ENCODE measurements at places on chromosomes 3 and 15.

- no peak for DNase-seq
These were observed 12.9 kb upstream of the PARL start for GRCh38 chr3:183897606-183898005.

GRCh38 chr3:23248594-23249131 lies 45.5 kb downstream of the UBE2E2 start:
- no peak for DNase-seq

DNA sequence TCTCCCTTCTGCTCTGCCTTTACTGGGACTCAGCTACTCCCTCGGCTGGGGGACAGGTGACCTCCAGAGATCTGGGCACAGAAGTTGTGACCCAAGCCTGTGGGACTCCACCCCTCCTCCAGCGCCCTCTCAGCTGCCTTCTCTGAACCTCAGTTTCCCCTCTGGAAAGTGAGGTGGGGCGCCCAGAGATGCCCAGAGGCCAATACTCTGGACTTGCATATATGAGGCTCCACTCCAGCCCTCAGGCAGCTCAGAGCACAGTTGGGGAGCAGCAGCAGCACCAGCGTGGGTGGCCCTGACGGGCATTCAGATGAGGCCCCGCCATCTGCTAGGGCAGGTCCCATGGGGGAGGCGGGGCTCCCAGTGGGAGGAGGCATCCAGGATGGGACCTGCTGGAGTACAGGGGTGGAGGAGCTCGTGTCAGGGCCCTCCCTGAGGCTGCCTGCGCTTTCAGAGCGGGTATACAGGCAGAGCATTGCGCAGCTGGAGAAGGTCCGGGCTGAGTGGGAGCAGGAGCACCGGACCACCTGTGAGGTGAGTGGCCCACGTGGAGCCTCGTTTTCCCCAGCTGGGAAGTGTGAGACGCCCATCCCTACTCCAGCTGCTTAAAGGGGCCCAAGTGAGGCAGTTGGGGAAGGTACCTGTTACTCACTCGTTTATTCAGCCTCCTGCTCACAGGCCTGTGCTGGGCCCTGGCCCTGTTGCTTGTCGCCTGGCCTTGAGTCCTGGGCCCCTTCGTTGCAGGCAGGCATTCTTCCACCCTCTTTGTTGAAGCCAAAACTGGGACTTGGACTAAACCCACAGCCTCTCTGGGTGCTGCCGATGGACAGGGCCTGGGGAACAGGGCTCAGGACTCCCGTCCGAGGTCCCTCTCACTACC lies 35.4 kb downstream of the PSTPIP1 start:
- DNase-seq = no peak

DNA sequence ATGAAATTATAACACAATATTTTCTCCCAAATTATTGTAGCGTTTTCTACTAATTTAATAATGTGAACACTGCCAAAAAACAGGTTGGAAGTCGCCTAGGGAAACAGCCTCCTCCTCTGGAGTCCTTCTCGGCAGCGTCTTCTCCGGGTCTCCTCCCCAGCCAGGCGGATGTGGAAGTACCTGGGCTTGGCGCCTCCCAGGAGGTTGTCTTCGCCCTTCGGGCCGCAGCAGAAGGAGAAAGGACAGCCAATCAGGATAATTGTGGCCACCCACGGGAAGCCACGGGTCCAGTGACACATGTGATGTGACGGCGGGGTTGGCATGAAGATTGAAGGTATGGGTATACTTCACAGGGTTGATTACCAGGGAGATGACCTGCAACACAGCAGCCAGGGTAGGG lies 491.2 kb downstream of the PYDC2 start:
- DNase-seq = no peak

DNA sequence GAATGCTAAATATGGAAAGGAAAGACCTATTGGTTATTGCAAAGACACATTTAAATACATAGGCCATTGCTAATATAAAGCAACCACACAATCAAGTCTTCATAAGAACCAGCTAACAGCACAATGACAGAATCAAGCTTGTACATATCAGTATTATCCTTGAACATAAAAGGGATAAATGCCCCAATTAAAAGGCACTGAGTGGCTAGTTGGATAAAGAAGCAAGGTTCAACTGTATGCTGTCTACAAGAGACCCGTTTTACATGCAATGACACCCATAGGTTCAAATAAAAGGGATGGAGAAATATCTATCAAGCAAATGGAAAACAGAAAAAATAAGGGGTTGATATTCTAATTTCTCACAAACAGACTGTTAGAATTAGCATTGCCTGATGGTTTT lies 706.1 kb downstream of the EPHA3 start:
- no peak for DNase-seq

GRCh38 chr3:29936054-29936453 lies 655.2 kb downstream of the RBMS3 start:
- no peak for DNase-seq

DNA sequence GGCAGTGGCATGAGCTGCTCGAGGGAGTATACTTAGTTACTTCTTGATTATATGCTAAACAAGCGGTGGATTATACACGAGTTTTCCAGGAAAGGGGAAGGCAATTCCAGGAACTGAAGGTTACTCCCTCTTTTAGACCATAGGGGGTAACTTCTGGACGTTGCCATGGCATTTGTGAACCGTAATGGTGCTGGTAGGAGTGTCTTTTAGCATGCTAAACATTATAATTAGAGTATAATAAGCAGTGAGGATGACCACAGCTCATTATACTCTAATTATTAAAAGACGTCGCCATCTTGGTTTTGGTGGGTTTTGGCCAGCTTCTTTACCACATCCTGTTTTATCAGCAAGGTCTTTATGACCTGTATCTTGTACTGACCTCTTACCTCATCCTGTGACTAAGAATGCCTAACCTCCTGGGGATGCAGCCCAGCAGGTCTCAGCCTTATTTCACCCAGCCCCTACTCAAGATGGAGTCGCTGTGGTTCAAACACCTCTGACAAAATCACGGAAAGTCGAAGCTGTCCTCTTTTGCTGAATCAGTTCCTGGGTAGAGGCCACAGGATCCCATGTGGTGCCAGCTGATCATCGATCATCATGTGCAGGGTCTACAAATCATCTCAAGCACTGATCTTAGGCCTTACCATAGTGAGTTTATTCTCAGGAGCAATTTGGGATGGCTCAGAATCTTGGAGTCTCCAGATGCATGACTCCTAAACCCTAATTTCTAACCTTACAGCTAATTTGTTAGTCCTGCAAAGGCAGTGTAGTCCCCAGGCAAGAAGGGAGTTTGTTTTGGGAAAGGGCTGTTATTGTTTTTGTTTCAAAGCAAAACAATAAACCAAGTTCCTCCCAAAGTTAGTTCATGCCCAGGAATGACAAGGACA lies 149.1 kb downstream of the TJP1 start:
- DNase-seq = no peak

- no peak for DNase-seq
These were observed 91.6 kb downstream of the RASA2 start for GRCh38 chr3:141578202-141578973.

DNA sequence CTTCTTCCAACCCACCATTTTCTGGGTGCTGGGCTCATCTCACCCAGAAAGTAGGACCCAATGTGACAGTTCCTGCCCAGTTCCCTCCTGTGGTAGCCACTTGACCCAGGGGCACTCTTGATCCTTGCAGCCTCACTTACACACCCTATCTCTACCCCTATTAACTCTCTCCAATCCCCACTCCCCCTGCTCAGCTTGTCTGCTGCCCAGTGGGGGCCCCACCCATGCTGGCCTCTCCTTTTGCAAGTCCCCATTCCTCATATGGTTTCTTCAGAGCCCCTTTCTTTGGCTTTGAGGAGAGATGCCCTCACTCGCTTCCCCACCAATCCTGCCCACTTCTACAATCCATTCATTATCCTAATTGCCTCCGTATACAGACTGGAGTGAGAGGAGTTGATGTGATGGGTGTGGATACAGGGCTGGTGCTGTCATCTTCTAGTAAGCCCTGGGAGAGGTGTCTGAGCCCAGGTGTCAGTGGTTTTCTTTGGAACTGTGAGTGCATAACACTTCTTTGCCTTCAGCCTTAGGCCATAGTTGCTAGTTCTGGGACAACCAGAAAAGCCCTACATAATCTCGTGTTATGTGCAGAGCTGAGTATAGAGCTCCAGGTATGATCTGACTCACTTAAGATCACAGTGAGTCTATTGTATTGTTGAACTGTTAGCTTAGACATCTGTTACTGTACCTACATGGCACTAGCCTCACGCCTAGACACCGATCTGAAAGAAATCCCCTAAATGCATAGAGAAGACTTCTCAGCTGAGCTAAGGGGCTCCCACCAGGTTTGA lies 4.8 kb upstream of the CCR5 start:
- no peak for DNase-seq

DNA sequence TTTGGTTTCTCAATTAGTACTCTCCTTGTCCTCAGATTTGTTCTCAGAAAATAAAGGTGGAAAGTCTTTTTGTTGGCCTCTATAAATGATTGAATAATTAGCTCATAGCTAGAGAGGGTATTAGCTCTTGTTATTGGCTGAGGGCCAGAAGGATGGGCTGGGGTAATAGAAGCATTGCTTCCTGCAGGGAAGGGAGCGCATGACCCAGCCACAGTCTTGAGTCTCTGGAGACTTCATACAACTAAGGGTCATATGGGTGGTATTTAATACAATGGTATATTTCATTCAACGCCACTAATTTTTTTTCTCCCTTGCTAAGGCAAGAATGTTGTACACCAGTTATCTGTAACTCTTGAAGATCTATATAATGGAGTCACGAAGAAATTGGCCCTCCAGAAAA lies 8.4 kb downstream of the DNAJA4 start:
- no peak for DNase-seq

DNA sequence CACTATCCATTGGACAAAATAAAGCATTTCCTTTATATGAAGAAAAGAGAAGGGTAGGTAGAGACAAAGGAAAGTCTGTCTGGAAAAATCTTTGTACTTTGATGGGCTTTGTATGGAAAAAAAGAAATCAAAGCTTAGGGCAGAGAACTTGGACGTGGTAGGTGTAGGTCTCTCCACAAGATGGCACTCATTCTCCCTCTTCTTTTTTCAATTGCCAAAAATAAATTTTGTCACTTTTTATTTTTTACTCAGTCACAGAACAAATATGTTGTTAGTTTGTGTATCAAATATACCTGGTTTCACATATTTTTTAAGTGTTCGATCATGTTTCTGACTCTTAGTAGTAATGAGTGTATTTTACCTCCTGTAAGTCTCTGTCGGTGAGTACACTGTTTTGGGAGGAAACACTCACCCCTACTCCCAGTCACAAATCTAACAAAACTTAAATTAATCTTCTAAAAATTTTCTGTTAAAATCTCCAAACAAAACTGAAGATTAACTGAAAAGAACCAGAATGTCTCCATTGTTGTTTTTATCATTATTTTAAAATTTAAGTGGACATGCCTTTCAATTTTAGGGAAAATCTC lies 415.8 kb upstream of the GOLIM4 start:
- DNase-seq = no peak

DNA sequence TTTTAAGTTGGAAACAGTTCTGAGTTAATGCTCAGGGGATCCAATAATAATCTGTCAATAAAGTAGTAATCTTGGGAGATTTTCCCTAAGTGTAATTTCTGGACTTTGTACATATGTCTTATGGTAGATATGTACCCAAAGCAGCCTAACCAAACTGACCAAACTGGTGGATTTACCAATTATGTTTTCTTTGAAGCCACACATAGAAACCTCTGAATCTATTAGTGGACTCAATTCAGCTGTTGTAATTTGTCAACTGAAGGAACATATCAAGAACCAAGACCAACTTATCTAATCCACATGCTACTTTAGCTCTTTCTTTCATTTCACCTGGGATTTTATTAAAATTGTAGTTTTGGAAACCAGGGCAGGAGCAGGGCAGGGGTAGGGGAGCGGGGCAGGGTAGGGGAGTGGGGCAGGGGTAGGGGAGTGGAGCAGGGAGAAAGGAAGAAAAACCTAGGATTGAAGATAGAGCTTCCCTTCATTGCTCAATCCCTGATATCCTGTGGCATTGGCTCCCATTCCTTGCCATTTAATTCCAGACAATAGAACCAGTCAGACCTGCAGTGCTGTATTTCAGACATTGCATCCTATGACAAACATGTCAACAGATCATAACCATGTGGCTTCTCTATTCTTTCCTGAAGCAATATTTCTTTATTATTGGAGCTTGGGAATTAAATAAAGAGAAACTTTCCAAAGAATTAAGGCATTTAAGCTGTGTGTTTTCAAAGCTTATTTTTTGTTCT lies 101.8 kb downstream of the NFKBIZ start:
- no peak for DNase-seq

DNA sequence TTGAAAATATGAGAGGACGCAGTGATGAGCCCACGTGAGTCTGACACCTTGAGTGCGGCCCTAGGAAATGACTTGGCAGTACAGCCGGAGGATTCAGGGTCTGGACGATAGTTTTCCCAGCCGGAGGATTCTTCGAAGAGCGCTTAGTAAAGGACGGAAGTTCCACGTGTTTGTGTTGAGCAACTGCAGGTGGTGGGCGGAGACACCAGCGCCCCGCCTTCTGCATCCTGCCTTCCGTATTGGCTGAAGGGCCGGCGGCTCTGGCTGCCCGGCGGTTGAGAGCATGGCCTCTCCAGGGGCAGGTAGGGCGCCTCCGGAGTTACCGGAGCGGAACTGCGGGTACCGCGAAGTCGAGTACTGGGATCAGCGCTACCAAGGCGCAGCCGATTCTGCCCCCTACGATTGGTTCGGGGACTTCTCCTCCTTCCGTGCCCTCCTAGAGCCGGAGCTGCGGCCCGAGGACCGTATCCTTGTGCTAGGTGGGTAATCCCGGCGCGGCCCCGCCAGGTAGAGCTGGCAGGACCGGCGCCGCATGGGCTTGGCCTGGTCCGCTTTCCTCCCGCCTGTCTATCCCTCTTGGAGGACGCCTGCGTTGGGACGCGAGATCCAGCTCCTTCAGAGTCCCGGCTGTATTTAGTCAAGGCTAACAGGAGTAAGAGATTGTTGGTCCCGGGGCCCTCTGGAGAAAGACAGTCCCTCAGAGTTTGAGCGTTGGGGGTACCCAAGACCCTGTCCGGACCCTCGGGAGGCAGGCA lies at the start of gene EEF1AKMT4:
EEF1AKMT4 (plus strand) TSS at position 261 of the 755 bp plus-strand sequence; CDS start at position 284, 23 bp downstream.
- DNase-seq = peak; percentile 99

DNA sequence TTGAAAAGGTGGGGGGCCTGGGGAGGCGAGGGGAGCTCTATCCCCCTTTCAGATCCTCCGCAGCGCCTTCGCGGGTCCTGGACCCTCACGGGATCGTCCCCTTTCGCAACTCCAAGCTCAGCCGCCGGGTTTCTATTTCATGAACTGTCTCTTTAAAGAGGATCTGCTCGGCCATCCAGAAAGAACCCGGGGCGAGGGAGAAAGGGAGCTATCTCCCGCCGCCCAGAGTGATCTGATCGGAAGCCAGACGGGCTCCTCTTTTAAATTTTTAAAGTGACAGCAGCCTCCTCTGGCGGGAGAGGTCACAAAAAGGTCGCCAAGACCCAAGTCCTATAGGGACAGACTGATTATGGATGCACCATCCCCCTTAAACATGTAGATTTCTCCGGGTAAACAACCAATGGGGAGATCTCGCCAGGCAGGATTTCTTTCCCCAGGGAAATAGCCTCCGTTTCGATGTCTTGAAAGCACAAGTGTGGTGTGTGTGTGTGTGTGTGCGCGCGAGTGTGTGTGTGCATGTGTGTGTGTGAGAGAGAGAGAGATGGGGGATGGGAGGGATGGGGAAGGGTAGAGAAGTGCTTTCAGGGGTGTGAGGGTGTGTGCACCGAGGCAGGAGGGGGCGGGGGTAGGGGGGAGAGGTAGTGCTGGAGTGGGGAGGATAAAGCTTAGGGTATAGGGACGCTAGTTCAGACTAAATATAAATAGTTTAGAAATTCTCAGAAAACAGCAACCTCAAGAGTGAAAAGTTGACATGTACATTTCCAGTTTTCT lies 516.1 kb downstream of the MECOM start:
- DNase-seq = peak; percentile 55

- DNase-seq = no peak
These were observed 18.5 kb upstream of the CHCHD6 start for GRCh38 chr3:126685493-126685892.
